ENCODE measurements at places on chromosomes 2 and 18. TPM values are rescaled to one million over a fixed set of nuclear protein-coding genes. Genes with fewer than 3 reads are reported as not detected.

The C2orf69 gene
- 16.1 TPM for total RNA-seq

The CDK15 gene
- total RNA-seq: not detected

DNA sequence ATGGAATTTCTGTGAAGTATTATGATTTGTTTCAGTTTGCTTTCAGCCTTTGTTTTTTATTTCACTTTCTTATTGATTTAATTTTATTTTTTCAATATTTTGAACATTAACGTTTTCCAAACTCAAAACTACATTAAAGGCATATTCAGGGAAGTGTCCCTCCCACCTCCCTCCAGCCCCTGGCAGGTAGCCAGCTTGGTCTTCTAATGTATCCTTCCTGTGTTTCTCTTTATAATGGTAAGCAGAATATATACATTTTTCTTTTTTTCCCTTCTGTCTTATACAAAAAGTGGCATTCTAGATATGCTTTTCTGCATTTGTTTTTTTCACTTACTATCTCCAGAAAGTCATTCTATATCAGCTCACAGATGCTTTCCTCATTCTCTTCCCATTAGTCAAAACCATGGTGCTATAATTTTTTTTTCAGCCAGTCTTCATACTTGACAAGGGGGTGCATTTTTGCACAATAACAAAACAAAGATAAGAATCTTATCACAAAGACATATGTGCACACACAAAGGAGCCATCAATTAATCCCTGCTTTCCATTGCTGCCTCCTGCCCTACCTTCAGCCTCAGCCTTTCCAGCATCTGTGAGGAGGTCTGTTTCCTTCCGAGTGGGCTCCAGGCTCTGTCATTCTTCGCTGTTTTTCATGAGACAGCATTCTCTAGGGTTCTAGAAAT, 33.7 kb upstream of the TMEM177 start:
- no peak overlapping the region for H3K4me3 ChIP-seq
- H3K27ac ChIP-seq: no peak overlapping the region
- H3K27me3 ChIP-seq: peaks cover 2% of the 10 kb centered on the region
- no peaks in the 10 kb centered on the region for H3K36me3 ChIP-seq

- no peaks in the 10 kb centered on the region for H3K27me3 ChIP-seq
- DNase-seq: no peak
- H3K4me3 ChIP-seq: no peak overlapping the region
- no peaks in the 10 kb centered on the region for H3K4me1 ChIP-seq
Measured at GRCh38 chr2:209532321-209532720, 108.5 kb downstream of the MAP2 start.

DNA sequence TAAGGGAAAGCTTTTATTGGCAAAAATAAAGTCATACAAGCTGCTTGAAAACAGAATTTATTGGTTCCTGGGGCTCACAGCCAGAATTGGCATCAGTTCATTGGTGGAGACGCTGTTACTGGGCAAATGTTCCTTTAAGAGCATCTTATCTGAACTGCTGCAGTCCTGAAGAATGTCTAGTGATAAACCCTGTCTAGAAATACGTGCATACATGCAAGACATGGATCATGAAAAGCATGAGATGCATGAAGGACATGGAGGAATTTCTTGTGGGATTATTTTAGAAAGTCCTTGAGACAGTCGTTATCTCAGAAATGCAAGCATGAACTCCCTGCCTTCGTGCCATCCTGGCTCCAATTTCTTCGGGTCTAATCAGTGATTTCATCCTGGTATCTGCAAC, 32.5 kb upstream of the FHOD3 start:
- H3K4me3 ChIP-seq: no peak overlapping the region
- H3K27me3 ChIP-seq: peaks cover 3% of the 10 kb centered on the region

DNA sequence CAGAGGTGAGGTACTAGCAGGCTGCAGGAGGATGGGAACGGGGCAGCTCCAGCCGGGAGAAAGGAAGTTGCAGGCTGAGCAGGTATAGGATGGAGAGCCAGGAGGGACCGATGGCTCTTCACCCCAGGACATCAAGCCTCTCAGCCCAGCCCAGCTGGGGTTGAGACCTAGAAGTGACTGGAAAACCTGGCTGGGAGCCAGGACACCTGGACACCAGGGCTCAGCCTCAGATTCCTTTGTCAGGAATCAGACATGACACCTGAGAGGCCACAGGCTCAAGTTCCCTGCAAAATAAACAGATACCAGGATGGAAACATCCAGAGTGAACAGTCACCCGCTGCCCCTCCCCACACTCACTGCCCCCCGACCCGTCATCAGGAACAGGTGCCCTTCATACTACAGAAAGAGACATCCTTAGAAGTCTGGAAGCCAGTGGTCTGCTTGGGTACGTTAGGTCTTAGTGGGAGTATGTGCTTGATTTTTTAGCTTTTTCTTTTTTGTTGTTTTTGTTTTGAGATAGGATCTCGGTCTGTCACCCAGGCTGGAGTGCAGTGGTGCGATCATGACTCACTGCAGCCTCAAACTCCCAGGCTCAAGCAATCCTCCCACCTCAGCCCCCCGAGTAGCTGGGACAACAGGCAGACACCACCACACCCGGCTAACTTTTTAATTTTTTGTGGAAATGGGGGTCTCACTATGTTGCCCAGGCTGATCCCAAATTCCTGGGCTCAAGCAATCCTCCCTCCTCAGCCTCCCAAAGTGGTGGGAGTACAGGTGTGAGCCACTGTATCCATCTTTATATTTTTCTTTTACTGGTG, 95.7 kb upstream of the STPG4 start:
- peaks cover 4% of the 10 kb centered on the region for H3K36me3 ChIP-seq
- peaks cover 9% of the 10 kb centered on the region for H3K4me1 ChIP-seq
- peaks cover 3% of the 10 kb centered on the region for H3K27me3 ChIP-seq
- no peak overlapping the region for H3K4me3 ChIP-seq
- H3K27ac ChIP-seq: no peak overlapping the region

- no peak for DNase-seq
- peaks cover 2% of the 10 kb centered on the region for H3K27me3 ChIP-seq
- H3K4me3 ChIP-seq: no peak overlapping the region
- H3K4me1 ChIP-seq: no peaks in the 10 kb centered on the region
Measured at GRCh38 chr2:133139847-133140533, 428.3 kb downstream of the NCKAP5 start.

DNA sequence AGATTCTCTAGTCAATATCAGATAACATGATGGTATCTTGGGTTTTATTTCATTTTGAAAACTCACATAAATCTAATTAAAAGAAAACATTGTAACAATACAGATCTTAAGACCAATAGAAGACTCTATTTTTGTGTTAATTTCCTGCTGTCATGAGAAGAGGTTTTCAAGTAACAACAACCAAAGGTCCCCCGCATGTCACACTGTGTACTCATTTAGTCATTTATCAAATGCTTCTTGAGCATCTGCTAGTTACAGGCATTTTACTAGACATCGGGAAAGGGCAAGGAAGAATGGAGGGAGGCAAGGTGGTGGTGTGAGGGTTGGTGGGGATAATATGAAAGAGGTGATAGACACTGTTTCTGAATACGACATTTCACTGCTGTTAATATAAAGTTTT, 77.7 kb upstream of the CHRNA1 start:
- no peak for DNase-seq
- H3K27me3 ChIP-seq: no peaks in the 10 kb centered on the region
- no peak overlapping the region for H3K4me3 ChIP-seq
- no peaks in the 10 kb centered on the region for H3K4me1 ChIP-seq
- H3K36me3 ChIP-seq: no peaks in the 10 kb centered on the region

DNA sequence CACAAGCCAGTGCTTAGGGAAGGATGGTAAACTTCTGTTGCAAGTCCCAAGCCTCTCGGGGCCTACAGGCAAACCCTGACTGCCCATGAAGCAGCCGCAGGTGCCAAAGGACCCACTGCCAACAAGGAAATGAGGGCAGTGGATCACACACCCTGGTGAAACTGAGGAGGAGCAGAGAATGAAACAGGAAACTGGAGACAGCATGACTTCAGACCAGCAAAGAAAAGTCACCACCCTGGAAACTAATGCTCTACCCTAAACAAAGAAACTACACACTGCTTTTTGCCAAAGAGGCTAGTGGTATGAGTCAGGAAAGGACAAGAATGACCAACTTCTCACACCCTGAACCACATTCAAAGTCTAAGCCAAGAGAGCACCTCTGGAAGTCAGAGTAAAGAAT, 97.2 kb downstream of the MYO5B start:
- H3K4me3 ChIP-seq: no peak overlapping the region
- H3K27ac ChIP-seq: no peak overlapping the region
- H3K4me1 ChIP-seq: no peaks in the 10 kb centered on the region
- H3K36me3 ChIP-seq: no peaks in the 10 kb centered on the region
- no peak for DNase-seq
- peaks cover 8% of the 10 kb centered on the region for H3K27me3 ChIP-seq

GRCh38 chr2:8168876-8169424, 512.9 kb upstream of the ID2 start:
- H3K27me3 ChIP-seq: no peaks in the 10 kb centered on the region
- no peaks in the 10 kb centered on the region for H3K36me3 ChIP-seq
- H3K4me1 ChIP-seq: no peaks in the 10 kb centered on the region
- no peak for DNase-seq
- no peak overlapping the region for H3K27ac ChIP-seq
